ENCODE measurements at places on chromosomes 2 and 18.

- DNase-seq = no peak
Measured at GRCh38 chr2:66164470-66164869, 270.5 kb upstream of the MEIS1 start.

- peak; percentile 74 for DNase-seq
Measured at GRCh38 chr2:45938649-45939511, 287.4 kb downstream of the PRKCE start.

GRCh38 chr2:148893906-148894305 is 18.9 kb downstream of the KIF5C start:
- no peak for DNase-seq

DNA sequence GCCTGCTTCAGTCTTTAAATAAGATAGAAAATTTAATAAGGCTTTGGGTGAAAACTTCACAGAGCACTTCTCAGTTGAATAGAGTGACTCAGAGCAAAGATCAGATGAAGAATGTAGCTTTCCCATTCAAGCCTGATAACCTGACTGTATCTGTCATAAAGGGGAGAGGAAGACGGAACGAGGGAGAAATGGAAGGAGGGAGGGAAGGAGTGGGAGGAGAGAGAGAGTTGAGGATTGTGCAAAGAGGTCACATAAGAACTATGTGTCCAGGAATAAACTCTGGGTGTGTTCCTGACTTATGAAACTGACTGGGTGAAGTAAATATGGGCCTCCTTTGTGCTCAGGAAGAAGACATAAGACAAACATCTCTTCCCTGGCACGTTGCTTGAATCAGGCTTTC is 385.5 kb downstream of the LPIN1 start:
- no peak for DNase-seq

DNA sequence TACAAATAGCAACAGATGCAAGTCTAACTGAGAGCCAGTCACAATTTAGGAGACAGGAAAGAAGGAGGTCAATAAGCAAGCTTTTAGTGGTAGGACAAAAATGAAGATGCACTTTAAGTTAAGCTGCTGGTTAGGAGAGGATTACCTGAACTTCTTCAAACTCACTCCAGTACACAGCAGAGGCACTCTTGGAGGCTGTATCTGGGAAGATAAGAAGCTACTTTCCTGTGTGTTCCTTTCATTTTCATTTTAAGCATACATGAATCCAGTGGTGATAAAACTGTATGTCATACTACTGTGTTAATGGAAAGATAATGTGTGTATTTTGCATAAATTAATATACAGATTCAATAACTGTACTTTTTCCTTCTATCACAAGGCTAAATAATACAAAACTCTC is 49.6 kb downstream of the HYCC2 start:
- no peak for DNase-seq

GRCh38 chr2:68537011-68537410 is 69.6 kb downstream of the APLF start:
- DNase-seq = no peak

- DNase-seq = no peak
Measured at GRCh38 chr18:22579271-22579670, 161.6 kb upstream of the CTAGE1 start.

GRCh38 chr2:205293559-205293958 is 388.7 kb upstream of the NRP2 start:
- no peak for DNase-seq
